Renal cortical epithelial cell (primary cell): ENCODE measurements at places on chromosomes 5 and 9.
A peak's percentile ranks its signal among the peaks of the same experiment; 100 is the strongest.

GRCh38 chr5:63794296-63794695, 167.9 kb downstream of the HTR1A start:
- DNase-seq = no peak

DNA sequence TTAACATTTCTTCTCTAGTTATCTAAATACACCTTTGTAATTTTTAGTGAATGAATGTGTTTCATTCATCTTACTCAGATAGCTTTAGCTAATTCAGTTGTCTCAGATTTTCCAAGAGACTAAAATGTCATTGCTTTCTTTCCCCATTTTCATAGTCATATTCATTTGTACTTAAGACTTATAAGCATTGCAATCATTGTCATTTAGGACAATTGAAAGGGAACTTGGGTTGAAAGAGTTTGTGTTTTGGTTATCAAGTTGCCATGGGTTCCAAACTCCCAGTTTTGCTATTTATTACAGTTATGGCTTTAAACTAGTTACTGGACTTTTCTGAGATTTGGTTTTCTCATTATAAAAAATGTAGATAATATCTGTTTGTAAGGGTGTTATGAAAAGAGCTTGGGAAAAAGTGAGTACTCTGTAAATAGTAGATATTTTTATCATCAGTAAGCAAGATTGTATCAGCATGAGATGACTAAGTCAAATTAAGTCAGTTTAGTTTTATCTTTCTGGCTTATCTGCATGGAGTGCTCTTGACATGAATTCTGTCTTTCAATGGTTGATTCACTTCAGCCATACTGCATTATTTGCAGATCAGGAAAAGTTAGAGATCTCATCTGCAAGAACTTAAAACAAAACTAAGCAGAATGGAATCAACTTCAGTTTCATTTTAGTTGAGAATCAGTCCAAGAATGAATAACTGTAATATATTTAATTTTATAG, 107.5 kb downstream of the PBX3 start:
- peak; percentile 16 for DNase-seq

- DNase-seq = no peak
Measured at GRCh38 chr9:4764033-4764432, 23.0 kb upstream of the AK3 start.

DNA sequence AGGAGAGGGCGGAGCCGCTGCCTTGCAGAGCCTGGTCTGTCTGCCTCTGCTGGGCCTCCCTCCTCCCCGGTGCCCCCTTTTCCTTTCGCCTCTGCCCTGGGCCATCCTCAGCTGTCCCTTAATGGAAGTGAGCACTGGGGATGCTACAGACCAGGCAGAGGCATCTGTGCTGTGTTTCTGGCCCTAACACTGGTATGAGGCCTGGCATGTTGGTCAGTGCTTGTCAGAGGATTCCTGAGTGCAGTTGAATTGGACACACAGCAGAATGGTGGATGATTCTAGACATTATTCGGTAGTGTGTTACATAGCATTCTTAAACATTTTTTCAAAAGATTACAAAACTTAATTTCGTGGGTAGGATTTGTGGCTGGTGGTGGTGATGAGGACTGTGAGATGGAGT, 88.6 kb downstream of the EHMT1 start:
- no peak for DNase-seq

- peak; percentile 31 for DNase-seq
Measured at GRCh38 chr9:26169708-26170107, 491.5 kb upstream of the TUSC1 start.

DNA sequence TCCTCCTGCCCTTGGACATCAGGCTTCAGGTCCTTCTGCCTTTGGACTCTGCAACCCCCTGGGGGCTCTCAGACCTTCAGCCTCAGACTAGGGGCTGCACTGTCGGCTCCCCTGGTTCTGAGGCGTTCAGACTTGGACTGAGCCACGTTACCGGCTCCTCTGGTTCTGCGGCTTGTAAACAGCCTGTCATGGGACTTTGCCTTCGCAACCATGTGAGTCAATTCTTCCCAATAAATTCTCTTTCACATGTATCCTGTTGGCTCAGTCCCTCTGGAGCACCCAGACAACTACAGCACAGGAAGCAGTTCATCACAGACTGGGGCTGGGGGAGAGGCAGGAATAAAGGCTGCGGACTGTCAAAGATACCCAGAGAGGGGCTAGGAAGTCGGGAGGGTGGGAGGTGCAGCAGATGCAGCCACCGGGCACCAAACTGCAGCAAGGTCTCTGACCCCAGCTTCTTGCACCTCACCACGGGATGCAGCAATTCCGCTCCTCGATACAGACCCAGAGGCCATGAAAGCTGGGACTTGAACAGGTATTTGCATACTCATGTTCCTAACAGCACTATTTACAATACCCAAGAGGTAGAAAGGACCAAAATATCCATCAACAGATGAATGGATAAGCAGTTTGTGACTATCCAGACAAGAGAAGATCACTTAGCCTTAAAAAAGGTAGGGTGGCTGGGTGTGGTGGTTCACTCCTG, 100.8 kb downstream of the COL23A1 start:
- peak; percentile 26 for DNase-seq

GRCh38 chr5:77984587-77984986, 208.4 kb upstream of the TBCA start:
- DNase-seq = no peak

GRCh38 chr5:115850744-115851416, 9.1 kb downstream of the AP3S1 start:
- peak; percentile 72 for DNase-seq

GRCh38 chr9:30522061-30522460, 1862.4 kb upstream of the ACO1 start:
- DNase-seq = no peak

DNA sequence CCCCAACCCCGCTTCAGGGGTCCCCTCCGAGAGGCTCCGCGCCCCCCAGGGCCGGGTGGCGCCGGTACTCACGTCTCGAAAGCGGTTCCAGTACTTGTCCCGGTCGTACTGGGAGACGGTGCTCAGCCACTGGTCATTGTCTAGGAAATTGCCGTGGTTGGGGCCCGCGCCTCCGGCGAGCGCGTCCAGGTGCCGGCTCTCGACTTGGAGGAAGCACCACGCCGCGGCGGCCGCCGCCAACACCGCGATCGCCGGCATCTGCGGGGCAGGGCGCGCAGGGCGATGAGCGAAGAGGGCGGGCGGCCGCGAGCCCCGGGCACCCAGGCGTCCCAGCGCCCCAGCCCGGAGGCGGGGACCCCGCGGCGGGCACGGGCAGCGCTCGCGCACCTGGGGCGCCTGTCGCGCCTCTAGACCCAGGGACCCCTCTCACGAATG, 808 bp downstream of the SPOCK1 start:
- no peak for DNase-seq

GRCh38 chr5:16880547-16880946, 55.5 kb downstream of the MYO10 start:
- no peak for DNase-seq

DNA sequence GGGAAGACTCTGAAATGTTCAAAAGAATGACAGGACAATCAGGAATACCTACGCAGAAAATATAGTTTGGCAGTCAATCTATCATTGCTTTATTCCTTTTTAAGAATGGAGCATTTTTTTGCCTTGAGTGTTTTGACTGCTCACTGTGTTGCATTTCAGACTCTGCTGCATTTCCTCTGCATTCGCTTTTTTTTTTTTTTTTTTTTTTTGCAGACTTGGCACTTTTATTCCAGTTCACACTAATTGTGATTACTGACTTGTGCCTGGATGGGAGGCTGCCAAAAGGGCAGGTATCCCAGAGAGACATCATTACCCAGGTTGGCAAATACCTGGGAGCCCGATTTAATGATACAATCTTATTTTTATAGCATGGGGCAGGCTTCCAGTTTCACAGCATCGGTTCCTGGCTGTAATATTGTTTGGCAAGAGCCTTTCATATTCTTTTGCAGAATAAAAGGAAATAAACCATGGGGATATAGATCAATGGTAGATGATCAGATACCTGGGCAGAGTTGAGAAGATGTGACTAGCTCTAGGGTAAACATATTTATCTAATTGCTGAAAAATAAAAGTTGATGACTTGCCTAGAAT, 1132.6 kb downstream of the MAT2B start:
- DNase-seq = no peak

DNA sequence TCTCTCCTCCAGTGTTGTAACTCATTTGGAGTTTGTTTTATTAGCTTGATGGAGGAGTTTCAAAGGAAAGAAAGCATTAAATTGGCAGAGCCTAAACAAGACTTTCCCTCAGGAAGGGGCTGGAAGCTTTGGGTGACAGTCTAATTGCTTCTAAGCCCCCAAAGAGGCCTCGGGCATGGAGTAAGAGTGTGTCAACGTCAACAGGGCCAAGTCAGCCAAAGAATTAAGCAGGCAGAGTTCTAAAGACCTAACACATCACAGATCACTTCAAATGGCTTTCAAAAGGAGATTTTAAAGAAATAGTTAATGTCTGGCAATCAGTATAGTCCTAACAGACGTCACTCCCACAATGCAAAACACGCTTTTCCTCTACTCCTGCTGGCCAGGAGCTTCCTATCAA, 234.5 kb downstream of the EFNA5 start:
- DNase-seq = no peak

DNA sequence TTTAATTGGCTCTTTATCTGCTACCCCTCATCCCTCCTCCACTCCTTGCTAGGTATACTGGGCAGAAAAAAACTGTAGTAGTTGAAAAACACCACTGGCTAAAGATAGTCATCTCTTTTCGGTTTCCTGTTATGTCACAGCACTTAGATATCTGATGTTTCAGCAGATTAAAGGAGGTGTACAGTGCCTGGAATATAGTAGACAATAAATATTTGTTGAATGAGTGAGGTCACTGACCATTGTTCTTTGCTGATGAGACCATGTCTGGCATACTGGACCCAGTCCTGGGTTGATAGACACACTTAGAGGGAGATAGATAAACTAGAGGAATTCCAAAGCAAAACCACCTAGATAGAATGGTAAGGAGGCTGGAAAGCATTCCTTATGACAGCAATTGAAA, 3.2 kb downstream of the GRPEL2 start:
- no peak for DNase-seq

GRCh38 chr9:450561-450960, 235.9 kb downstream of the DOCK8 start:
- DNase-seq = no peak

- peak; percentile 10 for DNase-seq
Measured at GRCh38 chr5:63154476-63155309, 576.1 kb downstream of the LRRC70 start.

- DNase-seq = no peak
Measured at GRCh38 chr5:166031926-166032325, 2259.5 kb upstream of the WWC1 start.

GRCh38 chr5:93874491-93874890, 133.1 kb upstream of the POU5F2 start:
- peak; percentile 22 for DNase-seq

DNA sequence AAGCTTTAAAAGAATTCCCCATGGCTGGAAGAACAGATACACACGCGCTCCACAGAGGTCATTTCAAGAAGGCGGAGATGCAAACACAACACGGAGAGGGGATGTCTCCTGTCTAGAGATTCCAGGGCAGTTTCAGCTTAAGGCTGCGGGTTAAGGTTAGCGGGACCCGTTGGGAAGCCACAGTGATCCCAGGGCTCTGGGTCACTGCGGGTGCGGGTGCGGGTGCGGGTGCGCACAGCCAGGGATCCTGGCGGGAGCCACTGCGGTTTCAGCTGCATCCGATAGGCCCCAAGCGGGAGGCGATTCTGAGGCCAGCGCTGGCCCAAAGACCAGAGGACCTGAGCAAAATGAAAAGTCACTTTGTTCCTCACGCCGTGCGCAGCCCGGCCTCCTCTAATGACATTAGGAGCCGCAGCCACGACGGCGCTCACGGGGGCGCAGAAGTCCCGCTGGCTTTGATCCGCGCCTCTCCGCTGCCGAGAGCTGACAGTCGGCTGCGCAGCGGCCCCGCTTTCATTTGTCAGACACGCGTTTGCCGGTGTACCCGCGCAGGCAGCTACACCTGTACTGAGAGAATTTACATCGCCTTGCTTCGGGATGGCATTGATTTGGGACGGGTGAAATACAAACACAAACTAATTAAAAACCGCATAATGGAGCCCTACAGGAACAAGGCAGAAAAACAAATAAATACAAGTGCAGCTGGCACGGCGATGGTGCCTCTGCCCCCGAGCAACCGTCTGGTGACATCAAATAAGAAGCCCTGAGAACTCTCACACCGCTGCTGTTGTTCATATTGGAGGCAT, 5.3 kb upstream of the IRX1 start:
- no peak for DNase-seq

GRCh38 chr9:114216081-114216480, 60.7 kb downstream of the COL27A1 start:
- peak; percentile 32 for DNase-seq

- no peak for DNase-seq
Measured at GRCh38 chr5:34734326-34734725, 78.2 kb downstream of the RAI14 start.

GRCh38 chr9:69412741-69413150, 87.7 kb downstream of the ENTREP1 start:
- DNase-seq = peak; percentile 44

- DNase-seq = no peak
Measured at GRCh38 chr9:72399391-72399790, 34.4 kb upstream of the ZFAND5 start.

DNA sequence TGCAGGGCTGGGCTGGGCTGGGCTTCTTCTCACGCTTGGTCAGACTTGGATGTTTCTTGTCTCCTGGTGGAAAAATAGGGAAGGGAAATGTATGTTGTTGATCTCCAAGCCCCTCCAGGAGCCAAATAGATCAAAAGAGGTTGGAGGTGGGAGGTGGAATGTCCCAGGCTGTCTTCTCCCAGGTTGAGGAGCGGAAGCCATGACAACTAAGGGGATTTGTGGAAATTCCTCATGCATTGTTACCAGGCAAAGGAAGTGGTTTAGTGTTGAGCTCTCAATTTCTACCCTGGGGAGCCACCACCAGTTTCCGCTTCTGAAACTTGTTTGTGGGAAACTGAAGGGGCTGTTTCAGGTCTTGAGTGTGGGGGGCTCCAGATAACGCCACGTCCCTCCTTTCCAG, 79.0 kb downstream of the SPRY4 start:
- no peak for DNase-seq

- peak; percentile 57 for DNase-seq
Measured at GRCh38 chr5:50727149-50727496, 60.7 kb downstream of the PARP8 start.

DNA sequence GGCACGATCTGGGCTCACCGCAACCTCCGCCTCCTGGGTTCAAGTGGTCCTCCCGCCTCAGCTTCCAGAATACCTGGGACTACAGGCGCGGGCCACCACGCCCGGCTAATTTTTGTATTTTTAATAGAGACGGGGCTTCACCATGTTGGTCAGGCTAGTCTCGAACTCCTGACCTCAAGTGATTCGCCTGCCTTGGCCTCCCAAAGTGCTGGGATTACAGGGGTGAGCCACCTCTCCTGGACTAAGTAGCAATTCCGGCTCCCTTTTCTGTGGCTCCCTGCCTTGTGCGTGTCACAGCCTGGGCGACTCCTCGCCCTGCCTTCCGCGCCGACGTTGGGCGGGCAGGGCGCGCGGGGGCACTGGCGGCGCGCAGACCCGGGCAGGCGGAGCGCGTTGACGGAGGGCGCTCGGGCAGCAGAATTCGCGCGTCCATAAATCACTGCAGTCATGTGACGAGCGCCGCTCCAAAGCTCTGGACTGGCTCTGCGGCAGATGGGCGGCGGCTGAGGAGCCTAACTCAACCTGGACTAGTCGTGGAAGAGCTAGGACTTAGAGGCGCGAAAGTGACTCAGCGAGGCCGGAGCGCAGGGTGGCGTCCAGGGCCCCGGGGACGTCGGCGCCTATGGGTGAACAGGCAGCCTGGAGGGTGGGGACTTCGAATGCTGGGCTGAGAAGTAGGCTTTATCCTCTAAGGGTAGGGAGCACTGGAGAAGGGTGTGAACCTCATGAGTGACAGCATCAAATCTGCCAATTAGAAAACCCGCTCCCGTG, 1.4 kb upstream of the CIZ1 start:
- DNase-seq = peak; percentile 84

GRCh38 chr9:79641070-79641469, 69.3 kb downstream of the TLE4 start:
- no peak for DNase-seq
